A549 (cell line): ENCODE measurements at places on chromosomes 1 and 21. TPM values are rescaled to one million over a fixed set of nuclear protein-coding genes. Genes with fewer than 3 reads are reported as not detected.

- no peak for DNase-seq
Measured at GRCh38 chr1:166789286-166789685, 50.0 kb upstream of the POGK start.

GRCh38 chr1:94795434-94795833 lies 24.7 kb upstream of the SLC44A3 start:
- no peak for DNase-seq

DNA sequence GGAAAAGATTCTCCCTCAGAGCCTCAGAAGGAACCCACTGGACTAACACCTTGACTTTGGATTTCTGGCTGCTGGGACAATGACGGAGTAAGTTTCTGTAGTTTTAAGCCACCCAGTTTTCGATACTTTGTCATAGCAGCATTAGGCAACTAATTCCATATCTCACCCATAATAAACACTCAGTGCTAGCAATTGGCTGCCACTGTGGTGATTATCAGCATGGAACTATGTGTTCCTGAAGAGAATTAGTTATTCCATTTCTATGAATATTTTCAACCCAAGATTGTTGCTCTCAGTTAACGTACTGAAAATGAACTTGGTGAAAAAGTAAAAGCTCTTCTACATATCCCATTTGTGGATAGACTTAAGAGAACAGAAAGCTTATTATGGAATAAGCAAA lies 299.3 kb downstream of the DISC1 start:
- DNase-seq = no peak

Gene BRDT
- not detected in 3 replicates for polyA plus RNA-seq

Gene ARMH1
- polyA plus RNA-seq = 1.3 to 2.4 TPM (median 1.7 TPM) in 3 replicates
